Activated effector memory CD4-positive, alpha-beta T cell treated with Interleukin-2 at 50 U/mL for 16 hours (primary cell): ENCODE measurements at places on chromosomes 3 and 15.

- DNase-seq, result no peak
Measured at GRCh38 chr3:23840521-23840920, 34.8 kb downstream of the UBE2E1 start.

GRCh38 chr15:39643727-39644126 lies 62.8 kb downstream of the THBS1 start:
- DNase-seq, result no peak

DNA sequence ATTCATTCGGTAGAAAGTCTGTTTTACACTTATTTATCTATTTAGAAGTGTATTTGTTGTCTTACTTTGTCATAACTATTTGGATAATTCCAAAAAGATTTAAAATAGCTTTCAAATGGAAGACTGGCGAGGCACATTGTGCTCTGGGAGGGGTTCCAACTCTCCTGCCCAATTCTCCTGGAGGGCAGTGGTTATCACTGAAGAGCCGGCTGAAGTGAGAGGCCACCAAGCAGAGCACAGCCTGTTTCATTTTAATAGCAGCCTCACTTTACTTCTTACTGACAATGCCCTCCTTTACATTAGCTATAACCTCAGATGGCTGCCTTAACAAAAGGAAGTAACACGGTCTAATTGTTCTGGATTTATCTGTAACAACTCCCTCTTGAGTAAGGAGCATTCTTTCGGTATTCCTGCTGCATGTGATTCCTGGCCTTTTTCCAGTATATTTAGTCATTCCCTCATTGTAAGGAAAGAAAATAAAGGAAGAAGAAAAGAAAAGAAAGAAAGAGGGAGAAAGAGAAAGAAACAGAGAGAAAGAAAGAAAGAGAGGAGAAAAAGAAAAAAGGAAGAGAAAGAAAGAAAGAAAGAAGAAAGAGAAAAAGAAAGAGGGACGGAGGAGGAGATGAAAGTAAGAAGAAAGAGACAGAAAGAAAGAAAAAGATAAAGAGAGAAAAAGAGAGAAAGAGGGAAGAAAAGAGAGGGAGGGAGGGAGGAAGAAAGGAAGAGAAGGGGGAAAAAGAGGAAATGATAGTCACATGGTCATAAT lies 339.8 kb upstream of the WNT5A start:
- no peak for DNase-seq

GRCh38 chr3:175741951-175742350 lies 882.8 kb downstream of the NAALADL2 start:
- DNase-seq, result no peak

GRCh38 chr3:177197727-177198460 lies 612 bp upstream of the TBL1XR1 start:
- no peak for DNase-seq

GRCh38 chr3:151404316-151404715 lies 19.8 kb upstream of the P2RY12 start:
- DNase-seq, result no peak

DNA sequence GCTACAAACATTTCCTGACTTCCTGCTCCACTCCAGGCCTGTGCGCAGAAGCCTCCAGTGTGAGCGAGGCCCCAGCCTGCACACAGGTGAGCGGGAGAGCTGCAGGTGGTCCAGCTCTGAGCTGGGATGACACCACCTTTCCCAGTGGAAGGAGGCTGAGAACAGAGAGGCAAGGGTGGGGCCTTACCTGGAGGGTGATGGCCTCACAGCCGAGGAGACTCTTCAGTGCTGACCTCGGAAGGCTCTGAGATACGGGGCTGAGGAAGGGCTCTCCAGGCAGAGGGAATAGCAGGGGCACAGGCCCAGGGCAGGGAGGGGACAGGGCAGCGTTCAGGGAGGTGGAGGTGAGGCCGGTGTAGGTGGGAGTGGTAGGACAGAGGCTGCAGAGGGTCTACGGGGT lies 70.8 kb downstream of the EFCAB12 start:
- DNase-seq, result no peak

DNA sequence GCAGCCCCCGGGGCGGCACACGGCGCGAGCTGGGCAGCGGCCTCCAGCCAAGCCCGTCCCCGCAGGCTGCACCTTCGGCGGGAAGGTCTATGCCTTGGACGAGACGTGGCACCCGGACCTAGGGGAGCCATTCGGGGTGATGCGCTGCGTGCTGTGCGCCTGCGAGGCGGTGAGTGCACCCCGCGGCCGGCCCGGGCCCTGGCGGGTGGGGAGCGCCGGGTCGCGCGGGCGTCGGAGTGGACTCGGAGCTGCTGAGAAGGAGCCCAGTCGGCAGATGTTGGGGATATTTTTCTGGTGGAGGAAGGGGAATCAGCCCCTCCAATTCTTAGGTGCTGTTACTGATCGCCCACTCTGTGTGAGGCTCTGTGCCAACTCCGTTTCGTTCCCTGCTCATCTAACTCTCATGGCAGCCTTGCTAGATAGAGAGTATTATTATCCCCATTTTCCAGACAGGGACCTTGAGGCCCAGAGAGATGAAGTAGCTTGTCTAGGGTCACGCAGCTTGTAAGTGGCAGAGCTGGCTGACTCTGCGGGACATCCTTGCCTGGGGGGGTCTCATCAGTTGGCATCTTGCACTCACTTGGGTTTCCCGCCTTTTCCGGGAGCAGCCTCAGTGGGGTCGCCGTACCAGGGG lies 890 bp downstream of the CHRD start:
- DNase-seq, result no peak

GRCh38 chr3:101873619-101874018 lies 24.3 kb downstream of the NFKBIZ start:
- DNase-seq, result no peak
